Tibial nerve (tissue), 4 donors: ENCODE measurements at places on chromosomes 7 and 10. TPM values are rescaled to one million over a fixed set of nuclear protein-coding genes. Genes with fewer than 3 reads are reported as not detected.

Gene TMEM213
- total RNA-seq = not detected

Gene VWDE
- 2.5 TPM for total RNA-seq

Gene RBM20
- total RNA-seq = 2.5 TPM

Gene FBXW4
- 72.6 TPM for total RNA-seq

Gene ODAD2
- total RNA-seq = not detected

Gene WIPF3
- total RNA-seq = 2.4 TPM

Gene TMEM178B
- 0.63 TPM for total RNA-seq

Gene PITX3
- total RNA-seq = not detected

Gene LRRC17
- 2.5 TPM for total RNA-seq

Gene SUN3
- total RNA-seq = not detected

Gene HDAC9
- total RNA-seq = 11.8 TPM
